Right lobe of liver (tissue), 6 donors: ENCODE measurements at places on chromosomes 1 and 21. TPM values are rescaled to one million over a fixed set of nuclear protein-coding genes. Genes with fewer than 3 reads are reported as not detected.

GRCh38 chr1:115771847-115772457, 3.4 kb upstream of the CASQ2 start:
- no peaks in the 10 kb centered on the region for H3K36me3 ChIP-seq
- peaks cover 3% of the 10 kb centered on the region for H3K4me1 ChIP-seq
- peak; percentile 37 for DNase-seq
- no peaks in the 10 kb centered on the region for H3K27me3 ChIP-seq

- H3K4me3 ChIP-seq: no peak overlapping the region
- no peak overlapping the region for H3K27ac ChIP-seq
- H3K36me3 ChIP-seq: no peaks in the 10 kb centered on the region
- DNase-seq: no peak
- H3K4me1 ChIP-seq: no peaks in the 10 kb centered on the region
- no peaks in the 10 kb centered on the region for H3K27me3 ChIP-seq
These were observed 34.0 kb upstream of the ZNF281 start for GRCh38 chr1:200443860-200444259.

DNA sequence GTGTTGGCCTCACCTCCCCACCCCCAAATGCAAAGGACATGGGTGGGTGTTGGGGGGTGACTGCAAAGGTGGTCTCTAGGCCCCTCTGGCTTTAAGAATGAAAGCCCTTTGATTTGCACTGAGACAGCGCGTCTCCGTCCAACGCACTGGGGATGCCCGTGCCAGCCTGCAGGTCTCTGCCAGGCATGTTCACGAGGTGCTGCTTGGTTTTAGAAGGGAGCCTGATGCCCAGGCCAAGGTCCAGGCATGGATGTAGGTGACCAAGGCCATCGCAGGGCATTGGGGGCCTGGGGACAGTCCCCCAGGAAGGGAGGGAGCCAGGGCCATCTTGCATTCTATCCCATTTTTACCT, 363.6 kb upstream of the VAMP3 start:
- no peak overlapping the region for H3K27ac ChIP-seq
- no peak overlapping the region for H3K4me3 ChIP-seq
- H3K27me3 ChIP-seq: no peaks in the 10 kb centered on the region
- no peaks in the 10 kb centered on the region for H3K4me1 ChIP-seq

GIPC2 gene
- 9.8 TPM for total RNA-seq

NCMAP gene
- total RNA-seq: 0.92 TPM

- DNase-seq: no peak
- H3K27me3 ChIP-seq: no peaks in the 10 kb centered on the region
- no peak overlapping the region for H3K4me3 ChIP-seq
- no peaks in the 10 kb centered on the region for H3K36me3 ChIP-seq
These were observed 78.7 kb downstream of the PAPPA2 start for GRCh38 chr1:176541663-176542062.

RGSL1 gene
- not detected for total RNA-seq

DNA sequence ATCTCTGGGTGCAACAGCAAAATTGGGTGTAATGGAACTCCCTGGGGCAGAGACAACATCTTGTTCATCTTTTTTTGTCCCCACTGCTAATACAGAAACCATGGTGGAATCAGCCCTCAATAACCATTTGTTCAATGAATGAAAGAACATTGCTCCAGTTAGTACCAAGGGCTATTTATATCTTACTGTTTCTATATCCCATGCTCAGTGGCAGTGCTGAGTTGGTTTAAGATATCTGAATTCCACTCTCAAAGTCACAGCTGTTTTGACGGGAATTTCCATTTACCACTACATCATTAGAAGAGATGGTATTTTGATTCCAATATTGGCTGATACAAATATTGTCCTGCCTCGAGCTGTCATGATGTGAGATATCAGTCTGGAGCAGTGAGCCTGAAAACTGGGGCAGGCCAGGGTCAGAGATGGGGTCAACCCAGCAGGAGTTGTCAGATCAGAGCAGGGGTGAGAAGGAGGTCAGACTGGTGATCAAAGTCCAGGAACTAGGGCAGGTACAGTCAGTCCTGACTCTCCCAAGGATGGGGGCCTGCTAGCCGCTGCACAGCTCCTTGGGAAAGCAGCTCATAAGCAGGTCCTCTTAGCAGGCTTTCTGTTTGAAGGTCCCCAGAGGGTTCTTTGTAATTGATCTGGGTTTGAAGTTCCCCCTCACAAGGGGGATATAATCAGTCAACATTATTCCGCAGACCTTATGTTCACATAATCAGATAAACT, 5.8 kb upstream of the PHC2 start:
- H3K36me3 ChIP-seq: no peaks in the 10 kb centered on the region
- no peak for DNase-seq
- H3K4me3 ChIP-seq: no peak overlapping the region
- H3K4me1 ChIP-seq: no peaks in the 10 kb centered on the region

FAM229A gene
- 5.5 TPM for total RNA-seq

NBPF10 gene
- total RNA-seq: 0.56 TPM
